Adrenal gland (tissue), 19 donors: ENCODE measurements at places on chromosomes 13 and 19.

- no peak for DNase-seq
These were observed 31.2 kb upstream of the LRRC4B start for GRCh38 chr19:50599427-50599826.

DNA sequence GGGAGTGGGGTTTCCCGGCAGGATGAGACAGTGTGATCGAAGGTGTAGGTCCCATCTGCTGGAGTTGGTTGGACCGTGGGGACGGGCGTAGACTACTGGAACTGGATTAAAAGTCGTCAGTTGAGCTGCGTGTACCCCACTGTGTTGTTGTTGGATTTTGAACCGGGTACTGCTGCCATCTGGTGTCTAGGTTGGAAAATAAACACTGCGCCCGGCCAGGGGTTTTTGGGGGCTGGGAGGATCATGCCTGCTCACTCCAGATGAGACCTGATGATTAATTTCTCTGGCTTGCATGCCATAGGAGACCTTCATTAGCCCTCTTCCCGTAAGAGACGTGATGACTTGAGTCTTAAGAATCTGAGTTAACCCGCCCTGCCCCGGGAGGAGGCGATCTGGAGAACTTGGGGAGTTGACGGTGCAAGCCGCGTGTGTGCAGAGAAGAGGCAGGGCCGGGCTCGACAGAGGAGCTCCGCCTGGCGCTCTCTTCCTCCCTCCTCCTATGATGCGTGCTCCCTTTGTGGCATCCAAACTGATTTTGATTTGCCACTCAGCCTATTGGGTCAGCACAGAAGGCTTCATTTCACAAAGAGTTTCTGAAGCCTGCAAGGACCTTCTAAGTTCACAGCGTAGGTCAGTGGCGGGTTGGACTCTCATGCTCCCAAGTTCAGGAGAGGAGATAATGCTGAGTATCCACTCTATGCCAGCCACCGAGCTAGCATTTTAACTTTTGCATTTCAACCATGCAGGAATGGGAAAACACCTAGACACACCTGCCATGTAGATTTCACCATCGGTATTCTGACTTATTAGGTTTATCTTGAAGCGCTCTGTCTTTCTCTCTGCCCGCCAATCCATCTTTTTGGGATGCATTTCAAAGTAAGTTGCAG, 2.7 kb downstream of the UHRF1 start:
- DNase-seq = peak; percentile 44

DNA sequence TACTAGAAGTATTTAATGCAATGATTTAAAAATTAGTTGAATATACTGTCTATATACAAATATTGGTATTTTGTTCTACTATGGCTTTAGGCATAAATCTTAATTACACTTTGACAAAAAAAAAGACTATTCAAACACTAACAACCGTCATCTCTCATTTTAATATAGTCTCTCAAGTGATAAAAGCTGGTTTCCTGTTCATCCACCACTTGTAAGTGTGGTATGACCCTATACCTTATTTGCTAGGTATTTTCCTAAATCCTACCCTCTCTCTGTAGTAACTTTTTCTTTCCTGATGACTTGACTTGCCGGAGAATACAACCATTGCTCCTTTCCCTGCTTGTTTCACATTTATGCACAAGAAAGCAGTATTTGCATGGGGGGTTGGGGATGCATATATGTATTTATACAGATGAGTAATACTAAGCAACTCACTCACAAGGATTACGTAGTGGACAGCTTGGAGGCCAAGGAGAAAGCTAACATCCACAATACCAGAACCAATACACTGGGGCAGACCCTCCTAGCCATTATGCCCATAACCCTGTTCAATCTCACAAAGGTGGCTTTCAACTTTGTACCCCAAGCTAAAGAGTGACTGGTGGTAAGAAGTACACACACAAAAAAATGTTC, 12.7 kb upstream of the EFNB2 start:
- DNase-seq = no peak

- no peak for DNase-seq
These were observed 1.4 kb downstream of the ARHGEF18 start for GRCh38 chr19:7349961-7350711.

DNA sequence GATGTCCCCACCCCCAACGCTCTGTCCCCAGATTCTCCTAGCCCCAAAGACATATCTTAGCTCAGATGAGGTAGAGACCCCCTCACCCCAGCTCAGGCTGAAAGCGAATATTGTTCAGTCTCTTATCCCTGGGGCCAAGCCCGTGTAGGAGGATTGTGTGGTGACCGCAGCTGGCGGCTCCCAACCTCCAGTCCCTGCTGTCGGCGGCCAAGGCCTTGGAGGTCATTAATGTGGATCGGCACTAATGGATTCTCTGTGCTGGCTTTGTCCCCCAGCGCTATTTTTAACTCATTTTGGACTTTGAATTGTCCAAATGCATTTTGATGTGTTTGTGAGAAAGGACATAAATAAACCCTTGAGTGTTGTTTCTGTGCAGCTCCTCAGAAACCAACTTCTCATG, 124.2 kb downstream of the UQCRFS1 start:
- DNase-seq = no peak

GRCh38 chr19:35539850-35540249, 5.6 kb upstream of the TMEM147 start:
- no peak for DNase-seq

DNA sequence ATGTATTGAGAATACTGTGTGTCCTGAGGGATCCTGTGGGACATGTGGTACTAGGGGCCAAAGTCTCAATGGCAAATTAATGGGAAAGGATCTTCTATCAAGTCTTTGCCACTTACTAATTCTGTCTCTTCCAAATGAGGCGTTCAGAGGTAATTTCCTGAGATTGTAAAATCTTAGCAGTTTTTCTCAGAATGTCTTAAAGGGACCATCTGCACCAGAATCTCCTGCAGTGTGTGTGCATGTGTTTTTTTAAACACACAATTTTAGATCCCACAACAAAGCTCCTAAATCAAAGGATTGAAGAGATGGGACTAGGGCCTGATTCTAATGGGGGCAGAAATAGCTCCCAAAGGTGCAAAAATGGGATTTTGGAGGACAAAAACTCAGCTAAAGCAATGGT, 78.2 kb downstream of the MYO16 start:
- no peak for DNase-seq

- no peak for DNase-seq
These were observed 22.2 kb upstream of the SPRYD7 start for GRCh38 chr13:49958321-49958720.

GRCh38 chr19:30870876-30871275, 478.4 kb downstream of the TSHZ3 start:
- DNase-seq = no peak

- no peak for DNase-seq
These were observed 12.1 kb downstream of the GPR18 start for GRCh38 chr13:99246100-99246499.

- no peak for DNase-seq
These were observed 7.8 kb upstream of the SYCN start for GRCh38 chr19:39211731-39212374.

DNA sequence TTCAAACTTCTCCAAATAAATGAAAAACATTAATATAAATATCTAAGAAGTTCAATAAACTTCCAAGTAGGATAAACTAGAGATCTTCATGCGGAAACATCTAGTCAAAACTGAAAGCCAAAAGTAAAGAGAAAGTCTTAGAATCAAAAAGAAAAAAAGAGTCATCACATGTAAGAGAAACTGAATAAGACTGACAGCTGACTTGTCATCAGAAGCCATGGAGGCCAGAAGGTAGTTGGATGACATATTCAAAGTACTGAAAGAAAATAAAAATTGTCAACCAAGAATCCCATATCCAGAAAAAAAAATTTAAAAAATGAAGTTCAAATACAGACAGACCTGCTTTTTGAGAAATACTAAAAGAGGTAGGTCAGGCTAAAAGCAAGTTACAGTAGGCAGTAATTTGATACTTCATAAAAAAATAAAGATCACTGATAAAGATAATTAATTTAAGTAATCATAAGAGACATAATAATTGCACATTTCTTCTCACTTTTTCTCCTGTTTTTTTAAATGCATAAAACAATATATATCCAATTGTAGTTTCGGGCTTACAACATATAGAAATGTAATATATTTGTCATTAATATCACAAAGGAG, 327.6 kb upstream of the PCDH9 start:
- DNase-seq = no peak

DNA sequence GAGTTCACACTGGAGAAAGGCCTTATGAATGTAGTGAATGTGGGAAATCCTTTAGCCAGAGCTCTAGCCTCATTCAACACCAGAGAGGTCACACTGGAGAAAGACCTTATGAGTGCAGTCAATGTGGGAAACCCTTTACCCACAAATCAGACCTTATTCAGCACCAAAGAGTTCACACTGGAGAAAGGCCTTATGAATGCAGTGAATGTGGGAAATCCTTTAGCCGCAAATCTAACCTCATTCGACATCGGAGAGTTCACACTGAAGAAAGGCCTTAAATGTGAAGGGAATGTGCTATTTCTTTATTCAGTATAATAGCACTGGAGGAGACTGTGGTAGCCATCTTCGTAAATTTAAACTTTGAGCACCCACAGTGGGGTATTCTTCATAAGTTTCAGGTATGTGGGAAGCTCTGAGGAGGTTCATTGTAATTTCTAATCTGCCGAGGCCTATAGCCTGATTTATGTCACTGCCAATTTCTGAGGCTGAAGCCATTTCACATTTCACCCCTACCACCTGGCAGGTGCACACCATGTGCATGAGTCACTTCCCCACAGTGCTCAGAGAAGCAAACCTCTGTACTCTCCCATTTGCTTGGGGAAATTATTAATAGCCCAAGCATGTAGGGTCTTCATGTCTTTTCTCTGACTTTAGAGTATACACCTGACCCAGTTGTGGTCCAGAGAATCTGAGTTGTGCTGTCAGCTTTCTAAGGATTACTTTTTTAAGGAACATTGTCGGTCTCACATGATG, 6.4 kb downstream of the ZNF551 start:
- no peak for DNase-seq

- peak; percentile 84 for DNase-seq
These were observed 20.3 kb upstream of the AKT2 start for GRCh38 chr19:40305403-40305802.

GRCh38 chr13:43631106-43631505, 155.7 kb downstream of the ENOX1 start:
- DNase-seq = no peak

GRCh38 chr19:19615086-19615485, 3.4 kb downstream of the PBX4 start:
- no peak for DNase-seq

- DNase-seq = no peak
These were observed 10.3 kb downstream of the CELF5 start for GRCh38 chr19:3234800-3235199.

DNA sequence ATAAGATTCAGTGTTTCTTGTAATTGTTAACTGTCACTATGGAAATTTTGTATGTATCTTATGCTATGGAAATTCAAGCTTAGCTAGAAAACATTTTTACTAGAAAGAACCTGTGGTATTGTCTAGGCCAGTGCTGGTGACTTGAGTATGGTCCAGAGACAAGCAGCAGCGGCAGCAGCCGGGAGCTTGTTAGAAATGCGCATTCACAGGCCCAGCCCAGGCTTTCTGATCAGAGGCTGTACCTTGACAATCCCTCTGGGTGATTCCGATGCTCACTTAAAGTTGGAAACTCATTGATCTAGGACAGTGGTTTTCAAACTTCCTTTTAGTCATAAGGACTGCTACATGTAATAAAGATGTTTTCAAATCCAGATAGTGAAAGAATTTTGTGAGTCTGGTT, 287.4 kb downstream of the SHISA2 start:
- DNase-seq = no peak

DNA sequence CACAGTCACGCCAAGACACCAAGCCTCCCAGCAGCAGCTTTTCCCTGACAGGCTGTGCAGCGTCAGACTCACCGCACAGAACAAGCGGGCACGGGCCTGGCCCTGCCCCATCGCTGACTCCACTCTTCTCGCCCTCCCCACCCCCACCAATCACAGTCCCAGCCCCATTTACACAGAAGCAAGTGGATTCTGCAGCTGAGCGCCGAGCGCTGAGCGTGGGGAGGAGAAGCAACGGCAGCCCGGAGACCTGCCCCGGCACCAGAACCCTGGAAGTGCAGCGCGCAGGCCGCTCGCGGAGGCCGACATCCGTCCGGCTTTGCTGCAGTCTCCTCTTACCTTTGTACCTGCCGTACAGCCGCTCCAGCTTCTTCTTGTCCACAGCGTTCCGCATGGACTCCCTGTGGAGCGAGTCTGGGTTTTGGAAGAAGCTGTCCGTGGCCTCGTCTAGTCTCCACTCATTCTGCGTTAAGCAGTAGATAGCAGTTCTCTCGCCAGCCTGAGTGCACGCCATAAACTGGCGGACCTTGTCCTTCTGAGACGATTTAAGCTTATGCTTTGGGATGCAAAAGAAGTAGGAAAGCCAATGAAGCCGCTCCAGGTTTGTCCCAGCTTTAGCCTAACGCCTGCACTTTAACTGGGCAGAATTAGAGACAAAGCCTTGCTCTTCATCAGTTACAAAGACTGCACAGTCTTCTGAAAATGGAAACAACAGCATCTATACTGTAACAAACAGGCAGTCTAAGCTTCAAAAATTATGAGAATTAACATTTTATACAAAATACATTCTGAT, 6.8 kb downstream of the DCUN1D2 start:
- peak; percentile 12 for DNase-seq

DNA sequence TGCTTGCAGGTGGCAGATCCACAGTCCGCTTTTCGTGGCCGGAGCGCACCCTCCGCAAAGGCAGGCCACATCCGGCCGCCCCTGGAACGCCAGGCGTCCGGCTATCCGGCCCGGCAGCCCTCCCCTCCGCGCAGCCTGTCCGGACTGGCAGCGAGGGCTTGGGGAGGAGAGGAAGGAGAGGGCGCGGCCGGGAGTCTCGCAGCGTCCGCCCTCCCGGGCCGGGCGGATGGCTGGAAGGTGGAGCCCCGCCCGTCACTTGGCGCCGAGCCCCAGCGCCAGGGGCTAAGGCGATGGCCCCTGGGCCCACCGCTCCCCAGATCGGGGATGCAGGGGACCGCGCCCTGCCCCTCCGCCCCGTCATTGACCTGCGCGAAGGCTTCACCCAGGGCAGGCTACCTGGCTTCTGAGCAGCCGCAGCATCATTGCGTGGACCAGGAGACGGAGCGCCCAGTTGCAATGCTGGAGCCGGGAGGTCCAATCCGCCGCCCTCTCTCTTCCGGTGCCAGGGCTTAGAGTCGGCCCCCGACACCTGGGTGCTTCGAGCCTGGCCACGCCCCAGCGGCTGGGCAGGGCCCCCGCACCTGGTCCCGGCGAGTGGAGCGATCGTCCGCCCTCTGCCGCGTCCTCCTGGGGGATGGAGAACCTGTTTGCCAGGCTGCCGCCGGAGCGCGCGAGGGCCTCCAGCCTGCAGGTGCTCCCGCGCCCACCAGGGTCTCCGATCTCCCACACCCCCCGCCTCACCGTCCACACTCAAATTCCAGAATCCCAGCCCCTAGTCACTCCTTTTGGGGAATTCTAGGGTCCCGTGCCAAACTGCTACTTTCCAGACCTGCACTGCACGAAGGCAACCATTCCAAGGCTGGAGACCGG, at the start of gene FUT1:
Gene FUT1, minus strand, starts transcription at position 146 of the 870 bp plus-strand sequence. CDS start 1,360 bp downstream, outside the sequence.
- DNase-seq = no peak

DNA sequence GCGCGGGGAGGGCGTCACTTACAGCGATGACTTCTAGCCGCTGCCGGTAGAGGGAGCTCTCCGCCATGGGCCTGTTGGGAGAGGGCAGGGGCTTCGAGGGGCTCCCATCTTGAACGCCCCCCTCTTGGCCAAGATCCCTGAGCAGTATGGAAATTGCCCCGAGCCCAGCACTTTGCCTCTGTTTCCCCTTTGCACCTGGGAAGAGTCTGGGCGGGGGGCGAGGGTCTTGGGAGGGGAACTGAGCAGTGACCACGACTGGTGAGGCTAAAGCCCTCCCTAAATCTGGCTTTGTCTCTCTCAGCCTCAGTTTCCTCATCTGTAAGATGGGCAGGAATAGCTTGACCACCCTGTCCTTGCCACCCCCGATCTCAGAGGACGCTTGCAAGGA, 2.8 kb downstream of the PALM3 start:
- DNase-seq = no peak
